ENCODE measurements at places on chromosomes 2 and 18.

GRCh38 chr2:175808858-175809257, 193.2 kb downstream of the LNPK start:
- no peak for DNase-seq

- DNase-seq = no peak
Measured at GRCh38 chr18:4208366-4208765, 246.7 kb downstream of the DLGAP1 start.

DNA sequence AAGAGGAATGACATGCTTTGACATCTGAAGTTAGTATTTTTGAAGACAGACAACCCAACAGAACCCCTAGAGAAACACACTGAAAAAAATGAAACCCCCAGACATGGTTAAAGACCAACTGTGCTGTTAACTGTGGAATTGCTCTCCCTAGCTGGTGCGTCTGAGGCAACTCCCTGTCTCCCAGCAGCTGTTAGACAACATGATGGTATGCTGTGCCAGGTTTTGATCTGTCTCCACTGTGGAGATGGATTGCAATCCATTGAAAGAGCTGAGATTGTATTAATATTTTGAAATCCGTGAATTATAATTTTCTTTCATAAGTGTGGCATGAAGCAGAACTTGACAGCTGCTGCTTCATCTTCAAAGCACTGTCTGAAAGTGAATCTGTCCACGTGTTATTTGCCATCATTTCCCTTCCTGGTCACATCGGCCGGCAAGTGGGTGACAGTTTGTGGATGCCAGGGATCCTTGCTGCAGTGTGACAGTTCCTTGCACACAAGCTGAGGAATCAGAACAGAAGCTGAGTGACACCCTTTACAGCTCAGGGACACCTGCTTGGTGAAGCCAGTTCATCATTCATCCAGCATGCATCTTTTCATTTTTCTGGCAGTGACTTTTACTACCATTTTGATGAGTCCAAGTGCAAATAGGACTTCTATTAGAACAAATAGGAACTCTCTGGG, 58.2 kb upstream of the ACSL3 start:
- DNase-seq = no peak

DNA sequence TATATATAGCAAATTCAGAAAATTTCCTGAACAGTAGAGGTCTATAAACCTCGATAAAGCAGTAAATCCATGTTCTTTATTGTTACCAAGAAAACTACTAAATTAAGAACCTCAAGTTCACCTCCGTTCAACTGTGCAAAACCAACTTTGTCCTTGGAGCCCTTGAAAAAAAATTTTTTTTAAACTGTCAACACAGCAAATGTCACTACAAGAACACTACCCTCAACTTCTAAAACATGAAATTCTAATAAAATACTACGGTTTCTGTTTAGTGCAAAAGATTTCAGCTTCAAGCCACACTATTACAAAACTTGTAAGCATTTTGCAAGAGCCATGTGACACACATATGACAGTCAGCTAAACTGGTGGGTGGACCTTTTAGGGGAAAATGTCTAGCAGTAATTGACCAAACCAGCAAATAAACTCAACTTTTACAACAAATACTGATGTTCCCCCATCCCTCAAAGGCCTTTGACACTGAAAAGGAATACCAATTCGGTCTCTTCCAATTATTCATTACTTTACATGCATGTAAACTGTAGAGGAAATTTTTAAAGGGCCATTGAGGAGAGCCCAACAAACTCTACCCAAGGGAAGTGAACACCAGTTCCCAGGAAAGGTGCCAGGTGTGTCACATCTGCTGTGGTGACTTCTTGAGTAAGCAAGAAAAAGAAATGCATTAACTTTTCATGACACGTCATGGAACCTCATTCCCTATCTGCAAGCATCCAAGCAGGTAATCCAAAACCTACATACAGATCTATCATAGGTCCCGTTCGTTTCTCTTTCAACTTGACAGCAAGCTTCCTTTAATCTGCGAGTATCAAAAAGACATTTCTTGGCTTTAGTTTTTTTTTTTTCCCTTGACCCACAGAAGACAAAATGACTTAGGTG, 1.4 kb downstream of the RAB1A start:
- peak; percentile 14 for DNase-seq

DNA sequence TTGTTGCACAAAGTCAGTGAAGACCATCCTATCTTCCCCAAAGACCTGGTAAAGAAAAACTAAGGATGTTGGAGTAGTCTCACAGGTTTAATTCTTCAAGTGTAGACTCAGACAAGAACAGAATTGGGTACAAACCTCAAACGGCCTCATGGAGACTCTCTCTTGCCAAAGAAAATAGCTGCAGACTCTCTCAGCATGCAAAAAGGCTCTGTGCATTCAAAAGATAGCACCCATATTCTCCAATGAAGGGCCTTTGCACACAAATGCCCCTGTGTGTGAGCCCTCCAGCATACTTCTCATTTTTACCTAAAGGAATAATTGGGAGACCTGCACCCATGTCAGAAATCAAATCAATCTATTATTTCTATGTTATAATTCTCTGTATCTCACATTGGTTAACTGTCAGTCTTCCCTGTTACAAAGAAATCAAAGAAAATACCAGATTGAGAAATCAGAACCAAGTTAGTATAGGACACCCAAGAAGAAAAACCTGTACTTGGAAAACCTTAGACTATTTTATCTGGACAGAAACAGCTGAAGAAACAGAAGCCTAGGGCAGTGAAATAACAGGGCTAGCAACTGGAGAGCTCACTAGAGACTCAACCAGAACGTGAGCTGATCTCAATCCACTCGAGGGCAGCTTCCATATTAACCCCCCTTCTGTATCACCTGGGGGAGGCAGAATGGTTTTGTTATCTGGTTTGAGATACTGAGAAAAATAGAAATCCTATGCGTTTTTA, 134.7 kb upstream of the DNAJC10 start:
- DNase-seq = no peak

GRCh38 chr2:120167272-120167671, 55.9 kb downstream of the TMEM185B start:
- no peak for DNase-seq

GRCh38 chr2:213162516-213163118, 11.2 kb upstream of the IKZF2 start:
- no peak for DNase-seq

- no peak for DNase-seq
Measured at GRCh38 chr2:170241756-170242155, 63.8 kb downstream of the MYO3B start.

- no peak for DNase-seq
Measured at GRCh38 chr2:10978090-10978670, 66.4 kb downstream of the KCNF1 start.

- DNase-seq = no peak
Measured at GRCh38 chr2:61205132-61205531, 43.1 kb downstream of the C2orf74 start.

DNA sequence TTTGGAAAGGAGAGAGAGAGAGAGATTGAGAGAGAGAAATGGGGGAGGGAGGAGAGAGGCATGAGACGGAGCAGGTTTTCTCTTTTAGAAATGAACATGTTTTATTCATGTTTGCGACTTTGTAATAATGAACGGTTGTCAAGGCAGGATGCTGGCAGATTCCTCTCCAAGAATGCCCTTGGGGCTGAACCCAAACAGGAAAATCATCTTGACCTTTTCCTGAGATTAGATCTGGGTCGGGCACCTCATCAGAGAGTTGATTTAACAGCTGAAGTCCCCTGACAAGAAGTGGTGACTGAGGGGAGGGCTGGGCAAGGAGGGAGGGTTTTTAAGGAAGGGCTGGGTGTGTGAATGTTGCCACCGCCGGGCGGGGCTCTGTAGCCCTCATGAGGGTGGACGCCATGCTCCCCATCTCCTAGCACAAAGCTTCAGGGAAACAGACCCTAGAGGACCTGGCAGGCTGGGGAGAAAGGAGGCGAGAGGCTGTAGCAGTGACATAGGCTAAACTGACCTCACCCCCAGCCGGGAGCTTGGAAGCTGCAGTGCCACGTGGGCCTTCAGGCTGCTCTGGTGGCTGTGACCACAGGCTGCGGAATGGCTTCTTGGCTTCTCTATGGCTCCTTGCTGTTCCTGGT, 60.0 kb downstream of the LIPG start:
- no peak for DNase-seq

DNA sequence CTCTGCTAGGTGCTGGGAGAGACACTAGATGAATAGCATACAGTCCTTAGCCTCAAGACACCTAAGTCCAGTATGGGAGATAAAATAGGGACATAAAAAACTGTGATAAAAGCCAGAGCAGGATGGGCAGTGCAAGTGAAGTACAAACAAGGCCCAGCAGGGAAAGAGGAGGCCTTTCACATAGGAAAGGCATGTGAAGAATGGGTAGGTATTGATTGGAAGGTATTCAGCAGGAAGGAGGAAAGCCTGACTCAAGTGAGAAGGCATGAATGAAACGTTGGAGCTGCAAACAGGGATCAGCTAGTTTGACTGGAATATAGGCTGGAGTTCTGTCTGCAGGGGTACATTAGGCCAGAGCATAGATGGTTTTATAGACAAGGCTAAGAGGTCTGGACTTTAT, 11.0 kb upstream of the CXCR4 start:
- no peak for DNase-seq

GRCh38 chr18:3448838-3449511, 997 bp upstream of the TGIF1 start:
- DNase-seq = peak; percentile 92

DNA sequence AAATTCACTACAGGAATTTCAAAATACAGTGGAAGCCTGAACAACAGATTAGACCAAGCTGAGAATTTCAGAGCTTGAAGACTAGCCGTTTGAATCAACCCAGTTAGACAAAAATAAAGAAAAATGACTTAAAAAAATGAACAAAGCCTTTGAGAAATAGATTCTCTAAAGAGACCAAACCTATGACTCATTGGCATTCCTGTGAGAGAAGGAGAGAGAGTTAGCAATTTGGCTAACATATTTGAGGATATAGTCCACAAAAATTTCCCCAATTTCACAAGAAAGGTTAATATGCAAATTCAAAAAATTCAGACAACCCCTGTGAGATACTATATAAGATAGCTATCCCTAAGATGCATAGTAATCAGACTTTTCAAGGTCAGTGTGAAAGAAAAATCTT, 78.0 kb downstream of the MYO3B start:
- DNase-seq = no peak

GRCh38 chr2:120360307-120360855, 14.4 kb downstream of the INHBB start:
- no peak for DNase-seq

- no peak for DNase-seq
Measured at GRCh38 chr2:236337465-236338325, 73.5 kb upstream of the ASB18 start.

DNA sequence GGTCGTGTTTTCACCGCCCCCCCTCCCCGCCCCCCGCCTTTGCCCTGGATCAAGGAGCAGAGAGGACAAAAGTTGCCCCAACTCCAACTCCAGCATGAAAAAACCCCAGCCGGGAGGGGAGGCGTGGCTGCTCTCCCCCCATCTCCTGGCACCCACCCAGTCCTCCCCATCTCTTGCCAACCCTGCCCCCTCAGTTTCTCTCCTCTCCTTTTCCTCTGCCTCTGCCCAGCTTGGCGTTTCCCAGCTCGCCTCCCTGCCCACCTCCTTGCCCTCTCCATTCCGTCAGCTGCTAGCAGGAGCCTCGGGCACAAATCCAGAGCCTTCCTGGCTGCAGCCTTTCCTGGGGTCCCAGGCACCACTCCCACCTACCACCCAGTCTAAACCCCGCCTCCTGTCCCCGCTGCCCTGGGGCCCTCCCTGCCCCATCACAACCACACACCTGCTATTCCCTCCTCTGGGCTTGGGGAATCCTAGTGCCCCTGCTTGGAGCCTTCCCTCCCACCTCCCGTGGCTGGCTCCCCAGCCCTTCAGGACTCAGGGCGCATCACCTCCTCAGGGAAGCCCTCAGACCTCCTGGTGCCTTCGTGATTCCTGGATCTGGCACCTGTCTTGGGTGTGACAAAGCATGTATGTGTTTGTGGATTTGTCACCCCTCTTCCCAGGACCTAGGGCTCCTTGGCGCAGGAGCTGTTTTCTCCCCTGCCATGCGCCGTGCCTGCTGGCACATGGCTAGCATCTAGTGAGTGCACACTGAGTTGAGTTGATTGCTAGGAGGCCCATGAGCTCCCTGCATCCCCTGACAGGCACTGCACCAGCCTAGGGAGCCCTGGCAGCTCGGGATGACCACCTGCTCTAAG, 209.1 kb downstream of the TFCP2L1 start:
- DNase-seq = no peak

DNA sequence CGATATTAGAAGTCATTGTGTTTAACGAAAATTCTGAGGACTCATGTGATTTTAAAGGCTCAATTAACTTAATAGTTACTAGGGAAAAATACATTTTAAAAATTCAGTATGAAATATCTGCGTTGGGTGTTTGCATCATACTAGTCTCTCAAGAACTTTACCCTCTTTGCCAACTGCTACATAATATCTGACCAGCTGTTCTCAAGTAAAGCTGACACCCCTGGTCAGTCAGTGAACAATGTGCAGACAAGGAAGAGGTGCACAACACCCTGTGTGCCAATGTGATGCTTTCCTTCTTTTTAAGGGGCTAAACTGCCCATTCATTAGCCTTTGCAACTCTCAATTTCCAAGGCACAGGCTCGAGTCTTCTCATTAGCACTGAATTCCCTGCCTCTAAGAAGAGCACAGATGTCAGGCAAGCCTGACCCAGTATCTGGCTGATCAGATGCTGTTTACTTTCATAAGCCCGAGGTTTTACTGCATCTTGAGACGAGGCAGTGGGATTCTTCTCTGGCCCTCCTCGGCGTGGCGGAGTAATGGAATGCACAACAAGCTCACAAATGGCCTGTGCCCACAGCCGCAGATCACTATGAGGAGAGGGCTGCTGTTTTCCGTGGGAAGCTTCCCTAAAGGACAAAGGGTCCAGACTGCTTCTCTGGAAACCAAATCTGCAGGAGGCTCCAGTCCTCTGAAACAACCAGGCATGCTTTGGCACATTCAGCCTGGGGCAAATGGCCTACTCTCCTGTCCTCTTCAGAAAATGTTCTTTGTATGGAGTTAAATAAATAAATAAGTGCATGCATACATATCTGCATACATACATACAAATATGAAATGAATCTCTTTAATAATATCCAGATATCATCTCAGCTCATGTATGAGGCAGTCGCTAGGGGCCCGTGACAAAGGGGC, 240.3 kb downstream of the ZNF521 start:
- no peak for DNase-seq

DNA sequence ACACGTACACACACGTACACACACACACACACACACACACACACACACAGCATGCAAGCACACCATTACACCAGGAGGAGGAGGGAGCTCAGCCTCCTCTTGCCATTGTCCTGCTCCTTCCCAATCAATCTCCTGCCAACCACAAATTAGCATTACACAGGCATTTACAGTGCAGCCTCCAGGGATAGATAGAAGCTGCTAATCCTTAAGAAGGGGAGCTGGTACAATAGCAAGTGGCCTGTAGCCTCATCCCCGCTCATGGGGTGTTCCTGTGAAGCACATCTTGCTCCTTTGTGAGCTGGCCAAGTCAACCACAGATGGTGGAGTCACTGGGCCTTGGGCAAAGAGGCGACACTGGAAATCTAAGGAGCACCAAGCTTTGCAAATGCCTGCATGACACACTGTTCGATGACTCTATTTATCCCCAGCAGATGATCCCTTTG, 110.3 kb upstream of the PKDCC start:
- DNase-seq = no peak
